ENCODE measurements at places on chromosomes 2 and 18. TPM values are rescaled to one million over a fixed set of nuclear protein-coding genes. Genes with fewer than 3 reads are reported as not detected.

GRCh38 chr2:122754561-122754960, 999.1 kb downstream of the TSN start:
- H3K27ac ChIP-seq, result no peak overlapping the region
- H3K4me3 ChIP-seq, result no peak overlapping the region
- H3K4me1 ChIP-seq, result no peaks in the 10 kb centered on the region

GRCh38 chr2:11004199-11004598, 92.5 kb downstream of the KCNF1 start:
- no peaks in the 10 kb centered on the region for H3K36me3 ChIP-seq
- DNase-seq, result no peak
- H3K4me1 ChIP-seq, result no peaks in the 10 kb centered on the region
- H3K4me3 ChIP-seq, result no peak overlapping the region
- no peak overlapping the region for H3K27ac ChIP-seq
- H3K27me3 ChIP-seq, result no peaks in the 10 kb centered on the region

GRCh38 chr18:36419900-36420531, 122.5 kb downstream of the FHOD3 start:
- H3K36me3 ChIP-seq, result no peaks in the 10 kb centered on the region
- H3K27me3 ChIP-seq, result no peaks in the 10 kb centered on the region
- no peak for DNase-seq
- no peak overlapping the region for H3K4me3 ChIP-seq
- H3K4me1 ChIP-seq, result no peaks in the 10 kb centered on the region

The INHA gene
- not detected for total RNA-seq

- no peaks in the 10 kb centered on the region for H3K4me1 ChIP-seq
- no peak overlapping the region for H3K4me3 ChIP-seq
- no peak for DNase-seq
Measured at GRCh38 chr2:133552821-133553220, 15.4 kb downstream of the NCKAP5 start.

The LYPD6B gene
- 1.2 TPM for total RNA-seq

DNA sequence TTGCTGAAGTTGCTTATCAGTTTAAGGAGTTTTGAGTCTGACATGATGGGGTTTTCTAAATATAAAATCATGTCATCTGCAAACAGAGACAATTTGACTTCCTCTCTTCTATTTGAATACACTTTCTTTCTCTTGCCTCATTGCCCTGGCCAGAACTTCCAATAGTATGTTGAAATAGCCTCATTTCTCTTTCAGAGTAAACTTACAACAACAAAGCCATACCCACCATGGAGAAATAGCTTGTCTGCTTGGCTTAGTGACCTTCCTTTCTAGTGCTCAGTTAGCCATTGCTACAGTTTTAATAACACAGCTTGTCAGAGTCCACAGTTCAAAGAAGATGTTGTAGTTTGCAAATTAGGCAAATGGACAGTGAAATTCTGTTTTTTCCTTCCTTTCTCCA, 228.0 kb downstream of the ETAA1 start:
- H3K4me1 ChIP-seq, result no peaks in the 10 kb centered on the region
- no peak overlapping the region for H3K27ac ChIP-seq
- no peaks in the 10 kb centered on the region for H3K36me3 ChIP-seq
- H3K27me3 ChIP-seq, result no peaks in the 10 kb centered on the region
- H3K4me3 ChIP-seq, result no peak overlapping the region
- DNase-seq, result no peak

GRCh38 chr18:60191926-60192325, 180.6 kb downstream of the MC4R start:
- H3K4me1 ChIP-seq, result no peaks in the 10 kb centered on the region
- no peak for DNase-seq
- H3K4me3 ChIP-seq, result no peak overlapping the region
- no peaks in the 10 kb centered on the region for H3K27me3 ChIP-seq

GRCh38 chr2:187547353-187547979, 6.8 kb downstream of the TFPI start:
- no peak for DNase-seq
- H3K36me3 ChIP-seq, result no peaks in the 10 kb centered on the region
- H3K27ac ChIP-seq, result no peak overlapping the region
- H3K4me3 ChIP-seq, result no peak overlapping the region

- H3K36me3 ChIP-seq, result no peaks in the 10 kb centered on the region
- DNase-seq, result no peak
- no peak overlapping the region for H3K4me3 ChIP-seq
Measured at GRCh38 chr2:64210816-64211215, 66.6 kb upstream of the PELI1 start.

DNA sequence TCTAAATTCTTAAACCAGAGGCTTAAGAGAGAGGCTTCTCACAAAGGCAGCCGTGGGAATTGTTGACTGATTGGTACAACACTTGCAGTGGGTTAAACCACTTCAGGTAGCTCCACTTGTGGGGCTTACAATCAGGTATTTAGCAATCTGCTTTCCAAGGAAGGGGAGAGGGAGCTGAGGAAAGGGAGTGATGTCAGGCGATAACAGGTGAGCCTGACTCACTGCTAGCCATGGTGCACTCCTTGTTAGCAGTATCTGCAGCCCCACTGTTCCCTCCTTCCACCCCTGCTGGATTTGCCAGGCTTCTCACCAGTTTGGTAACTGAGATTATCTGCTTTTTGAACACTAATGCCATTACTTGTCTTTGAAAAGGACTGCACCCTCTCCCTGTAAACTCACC, 1056.7 kb upstream of the FANCL start:
- H3K4me3 ChIP-seq, result no peak overlapping the region
- H3K4me1 ChIP-seq, result no peaks in the 10 kb centered on the region
- no peaks in the 10 kb centered on the region for H3K27me3 ChIP-seq
- no peaks in the 10 kb centered on the region for H3K36me3 ChIP-seq

The SLC14A1 gene
- 6.1 TPM for total RNA-seq

The INO80C gene
- 37.9 TPM for total RNA-seq

The CD207 gene
- total RNA-seq, result not detected

The FBXO48 gene
- 3.2 TPM for total RNA-seq

The CROCC2 gene
- total RNA-seq, result not detected

- H3K36me3 ChIP-seq, result peaks cover 3% of the 10 kb centered on the region
- no peak overlapping the region for H3K4me3 ChIP-seq
Measured at GRCh38 chr2:97781981-97782380, 68.6 kb downstream of the ZAP70 start.

DNA sequence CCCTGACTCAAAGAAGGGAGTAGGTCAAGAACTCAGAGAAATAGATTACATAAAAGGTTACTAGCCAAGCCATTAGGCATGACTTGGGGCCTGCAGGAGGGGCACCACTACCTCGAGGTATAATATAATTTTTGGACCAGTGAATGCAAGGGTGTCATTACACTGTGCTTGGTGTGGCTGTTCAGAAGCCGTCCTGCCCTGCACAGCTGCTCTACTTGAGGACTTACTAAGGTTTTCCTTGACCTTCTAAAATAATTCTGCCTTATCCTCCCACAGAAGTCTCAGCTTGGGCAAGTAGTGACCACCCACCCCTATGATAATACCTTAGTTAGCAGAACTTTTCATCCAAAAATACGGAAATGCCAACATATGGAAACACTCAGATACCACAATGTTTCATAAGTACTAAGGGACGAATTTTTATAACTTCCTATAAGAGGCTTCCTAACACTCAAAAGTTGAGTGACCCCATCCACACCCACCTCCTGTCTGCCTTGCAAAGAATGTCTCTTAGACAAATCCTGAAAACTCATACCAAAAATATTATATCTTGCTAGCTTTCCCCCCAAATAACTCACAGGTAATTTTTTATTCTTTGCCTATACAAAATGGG, 17.7 kb upstream of the ATG16L1 start:
- DNase-seq, result no peak
- no peak overlapping the region for H3K4me3 ChIP-seq
- H3K27ac ChIP-seq, result no peak overlapping the region
- no peaks in the 10 kb centered on the region for H3K4me1 ChIP-seq
- H3K36me3 ChIP-seq, result no peaks in the 10 kb centered on the region

DNA sequence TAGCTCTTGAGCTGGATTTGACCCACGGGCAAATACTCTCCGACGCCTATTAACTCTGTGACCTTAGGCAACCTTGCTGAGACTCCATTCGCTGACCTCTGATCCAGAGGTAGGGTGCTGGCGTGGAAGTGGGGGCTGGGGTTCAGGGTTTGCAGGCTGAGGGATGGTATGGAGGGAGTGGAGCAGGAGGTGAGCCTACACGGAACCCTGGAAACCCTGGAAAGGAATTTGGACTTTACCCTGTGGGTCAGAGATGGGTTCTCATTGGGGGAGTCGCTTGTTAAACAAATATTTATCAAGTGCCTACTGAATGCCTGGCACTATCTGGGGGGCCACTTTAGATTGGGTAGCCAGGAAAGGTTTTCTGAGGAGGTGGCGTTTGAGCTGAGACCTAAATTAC, 58.2 kb upstream of the FZD7 start:
- H3K4me3 ChIP-seq, result no peak overlapping the region
- peaks cover 4% of the 10 kb centered on the region for H3K27me3 ChIP-seq
- H3K27ac ChIP-seq, result no peak overlapping the region
- H3K4me1 ChIP-seq, result no peaks in the 10 kb centered on the region
- H3K36me3 ChIP-seq, result no peaks in the 10 kb centered on the region
- no peak for DNase-seq

The TWIST2 gene
- total RNA-seq, result not detected

The DCC gene
- total RNA-seq, result not detected

GRCh38 chr2:60352491-60353405, 200.7 kb downstream of the BCL11A start:
- H3K27ac ChIP-seq, result peak overlapping the region; percentile 95
- peak; percentile 89 for DNase-seq
- no peak overlapping the region for H3K4me3 ChIP-seq
- no peaks in the 10 kb centered on the region for H3K27me3 ChIP-seq
- H3K4me1 ChIP-seq, result peaks cover 96% of the 10 kb centered on the region

The MALT1 gene
- 95.6 TPM for total RNA-seq

DNA sequence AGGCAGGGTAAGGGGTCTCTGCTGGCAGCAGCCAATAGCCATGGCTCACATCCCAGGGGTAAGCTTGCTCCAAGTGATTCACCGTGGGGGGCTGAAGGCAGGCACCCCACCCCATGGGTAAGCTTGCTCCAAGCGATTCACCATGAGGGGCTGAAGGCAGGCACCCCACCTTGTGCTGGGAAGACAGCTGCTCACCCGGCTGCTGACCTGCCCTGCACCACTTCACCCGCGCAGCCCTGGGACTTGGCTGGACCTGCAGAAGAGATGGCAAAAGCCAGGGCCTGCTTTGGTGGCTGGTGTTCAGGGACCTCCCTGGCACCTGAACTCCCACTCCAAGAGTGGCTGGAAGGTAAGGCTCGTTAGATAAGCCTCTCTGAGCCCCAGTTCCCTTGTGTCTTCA, 19.2 kb downstream of the PTGR3 start:
- H3K27ac ChIP-seq, result no peak overlapping the region
- H3K27me3 ChIP-seq, result no peaks in the 10 kb centered on the region
- DNase-seq, result no peak
- no peak overlapping the region for H3K4me3 ChIP-seq

All from B cell (primary cell).